Smooth muscle cell of the pulmonary artery (primary cell): ENCODE measurements at places on chromosomes 1 and 21. TPM values are rescaled to one million over a fixed set of nuclear protein-coding genes. Genes with fewer than 3 reads are reported as not detected.

SELE gene
- total RNA-seq, result not detected in 2 replicates

CR1L gene
- not detected in 2 replicates for total RNA-seq

FBXO2 gene
- 1.4 and 3.4 TPM in 2 replicates for total RNA-seq

TIAM1 gene
- total RNA-seq, result 2.8 and 3.8 TPM in 2 replicates

KCNC4 gene
- 4.7 and 26.8 TPM in 2 replicates for total RNA-seq

LCE1A gene
- not detected in 2 replicates for total RNA-seq

HSD11B1 gene
- total RNA-seq, result 3.3 and 9.6 TPM in 2 replicates

GNAT2 gene
- total RNA-seq, result 0.30 and 0.33 TPM in 2 replicates

RTCA gene
- 40.3 and 45.4 TPM in 2 replicates for total RNA-seq

CHODL gene
- total RNA-seq, result 0.07 TPM in 1 of 2 replicates, not detected in the other

KISS1 gene
- total RNA-seq, result not detected in 2 replicates

A3GALT2 gene
- total RNA-seq, result not detected in 2 replicates

SPRR5 gene
- not detected in 2 replicates for total RNA-seq

POU3F1 gene
- total RNA-seq, result 0.03 TPM in 1 of 2 replicates, not detected in the other

MYCL gene
- total RNA-seq, result 0.33 and 1.4 TPM in 2 replicates

LCE2D gene
- total RNA-seq, result not detected in 2 replicates

OR6N1 gene
- total RNA-seq, result not detected in 2 replicates

KPRP gene
- not detected in 2 replicates for total RNA-seq
